ENCODE measurements at places on chromosomes 11 and 22. TPM values are rescaled to one million over a fixed set of nuclear protein-coding genes. Genes with fewer than 3 reads are reported as not detected.

The FAM180B gene
- not detected for polyA plus RNA-seq

The FKBP2 gene
- 107 TPM for polyA plus RNA-seq

The OR5A1 gene
- not detected for polyA plus RNA-seq

GRCh38 chr11:36779791-36780190 is 181.8 kb upstream of the RAG2 start:
- DNase-seq = no peak

DNA sequence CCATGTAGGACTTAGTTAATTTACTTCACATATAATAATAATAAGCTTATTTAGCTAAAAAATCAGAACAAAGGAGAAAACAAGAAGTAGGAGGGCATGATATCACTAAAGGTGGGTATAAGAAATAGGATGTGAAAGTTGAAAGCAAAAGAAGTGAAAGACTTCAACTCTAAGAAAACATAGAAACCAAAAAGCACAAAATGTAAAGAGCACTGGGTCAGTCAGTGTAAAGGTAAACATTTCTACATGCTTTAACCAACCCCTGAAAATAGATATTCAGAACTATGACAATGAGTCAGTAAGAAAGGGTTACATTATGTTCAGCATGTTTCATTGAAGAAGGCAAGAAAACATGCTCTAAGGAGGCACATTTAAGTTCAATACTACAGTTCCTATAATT is 298.8 kb downstream of the SWAP70 start:
- DNase-seq = no peak

Measured in CD4-positive, alpha-beta memory T cell (primary cell).